ENCODE measurements at places on chromosomes 7 and 10.

DNA sequence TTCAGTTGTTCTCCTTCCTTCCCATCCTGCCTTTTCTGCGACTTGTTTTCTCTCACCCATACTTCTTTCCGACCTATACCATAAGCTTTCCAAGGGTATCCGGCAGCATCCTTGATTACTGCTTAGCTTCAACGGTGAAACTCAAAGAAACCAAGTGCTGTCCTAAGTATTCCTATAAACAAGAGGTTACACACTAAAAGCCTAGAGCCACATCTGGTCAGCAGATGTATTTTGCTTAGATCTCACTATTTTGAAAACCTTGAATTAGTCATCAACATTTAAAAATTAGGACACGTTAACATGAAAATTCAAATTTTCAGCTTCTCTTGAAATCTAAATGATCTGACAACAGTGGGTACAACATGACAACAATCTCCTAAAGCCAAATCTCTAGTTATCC, 20.0 kb downstream of the ARHGAP21 start:
- no peak for DNase-seq

DNA sequence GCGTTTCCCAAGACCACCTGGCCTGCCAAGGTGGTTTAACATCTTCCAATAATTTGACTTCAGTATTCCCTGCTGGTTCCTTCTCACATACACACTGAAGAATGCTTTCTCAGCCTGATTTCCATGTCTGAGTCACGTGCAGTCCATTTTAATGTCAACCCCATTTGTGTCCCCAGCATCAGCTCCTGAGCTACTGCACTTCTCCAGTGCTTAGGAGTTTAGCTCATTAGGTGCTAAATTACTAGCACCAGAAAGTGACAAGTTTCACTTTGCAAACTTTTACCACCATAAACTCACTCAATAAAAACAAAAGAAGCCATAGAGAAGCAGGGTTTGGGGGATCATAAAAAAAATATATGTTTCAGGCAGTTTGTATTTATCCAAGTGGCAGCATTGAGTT, 279.3 kb upstream of the SORCS1 start:
- no peak for DNase-seq

GRCh38 chr7:127678947-127679346, 27.0 kb downstream of the SND1 start:
- DNase-seq = no peak

DNA sequence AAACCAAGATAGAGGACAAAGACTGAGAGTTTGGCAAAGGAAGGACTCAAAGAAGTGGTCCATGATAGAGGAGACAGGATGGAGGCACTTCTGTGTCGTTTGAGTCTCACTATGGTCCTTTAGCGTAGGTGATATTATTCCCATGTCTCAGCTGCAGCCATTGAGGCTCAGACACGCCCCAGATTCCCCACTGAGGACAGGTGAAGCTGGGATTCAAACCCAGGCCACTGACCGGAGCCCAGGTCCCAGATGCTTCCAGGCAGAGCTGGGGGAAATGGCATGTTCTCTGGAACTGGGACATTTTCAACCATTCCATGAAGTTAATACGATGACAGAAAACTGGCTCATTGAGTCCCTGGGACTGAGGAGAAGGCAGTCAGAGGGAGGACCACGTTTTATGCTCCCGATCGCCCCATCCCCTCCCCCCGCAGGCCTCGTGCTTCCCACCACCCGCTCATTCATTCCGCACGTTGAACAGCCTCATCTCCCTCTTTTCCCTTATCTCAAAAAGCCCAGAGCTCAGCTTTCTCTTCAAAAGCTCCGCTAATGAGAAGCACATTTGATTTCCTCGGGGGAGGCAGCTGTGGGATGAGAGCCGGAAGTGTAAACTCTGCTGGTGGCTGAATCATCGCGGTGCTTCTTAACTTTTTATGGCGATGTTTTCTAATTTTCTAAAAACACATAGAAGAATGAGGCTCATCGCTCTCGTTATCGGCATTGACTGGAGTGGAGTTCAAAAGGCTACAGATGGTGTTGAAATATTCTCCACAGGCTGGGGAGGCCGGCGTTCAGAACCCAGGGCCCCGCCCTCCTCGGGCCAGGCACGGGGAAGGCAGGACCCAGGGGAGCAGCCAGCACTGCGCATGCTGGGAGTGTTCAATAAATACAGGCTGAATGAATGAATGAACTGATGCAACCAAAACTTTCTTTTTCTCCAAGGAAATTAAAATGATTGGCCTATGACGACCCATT, 64.0 kb downstream of the OAT start:
- peak; percentile 63 for DNase-seq

- DNase-seq = no peak
These were observed 253.0 kb upstream of the COBL start for GRCh38 chr7:51569581-51569980.

DNA sequence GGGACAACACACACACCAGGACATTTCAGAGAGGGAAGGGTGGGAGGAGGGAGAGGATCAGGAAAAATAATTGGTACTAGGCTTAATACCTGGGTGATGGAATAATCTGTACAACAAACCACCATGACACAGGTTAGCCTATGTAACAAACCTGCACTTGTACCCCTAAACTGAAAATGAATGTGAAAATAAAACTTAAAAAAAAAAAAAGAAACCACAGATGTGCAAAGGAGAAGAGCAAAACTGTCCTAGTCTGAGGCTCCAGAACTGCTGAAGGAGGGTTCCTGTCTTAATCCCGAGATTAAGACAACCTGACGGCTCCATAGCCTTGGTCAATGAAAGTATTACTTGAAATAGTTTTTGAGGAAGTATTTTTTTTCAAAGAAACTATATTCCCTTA, 423.0 kb downstream of the NEBL start:
- no peak for DNase-seq

GRCh38 chr7:75689246-75690099, 49.3 kb downstream of the HIP1 start:
- no peak for DNase-seq

DNA sequence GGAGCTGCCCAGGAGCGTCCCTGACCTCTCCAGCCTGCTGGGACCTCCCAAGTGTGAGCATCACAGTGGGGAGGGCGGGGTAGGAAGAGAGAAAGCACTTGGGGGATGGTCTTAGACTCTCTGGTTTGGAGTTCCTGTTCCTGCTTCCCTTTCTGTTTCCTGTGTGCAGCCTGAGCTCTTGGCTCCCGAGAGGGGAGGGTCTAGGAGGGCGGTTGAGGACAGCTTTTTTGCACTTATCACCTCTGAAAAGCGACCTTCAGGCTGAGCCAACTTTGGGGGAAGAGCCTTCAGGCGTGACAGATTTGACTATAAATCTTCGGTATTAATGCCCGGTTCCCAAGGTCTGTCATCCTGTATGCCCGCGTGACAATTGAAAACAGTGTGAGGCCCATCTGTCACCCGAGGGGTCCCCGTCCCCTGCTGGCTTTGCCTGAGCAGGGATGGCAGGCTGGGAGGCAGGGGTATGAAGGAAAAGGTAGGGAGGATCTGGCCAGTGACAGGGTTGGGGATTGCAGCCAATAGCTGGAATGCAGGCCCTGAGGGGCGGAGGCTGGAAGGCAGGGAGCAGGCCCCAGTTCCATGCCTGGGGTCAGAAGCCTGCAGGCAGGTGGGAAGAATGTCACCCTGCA, 78.6 kb downstream of the CDH23 start:
- no peak for DNase-seq

DNA sequence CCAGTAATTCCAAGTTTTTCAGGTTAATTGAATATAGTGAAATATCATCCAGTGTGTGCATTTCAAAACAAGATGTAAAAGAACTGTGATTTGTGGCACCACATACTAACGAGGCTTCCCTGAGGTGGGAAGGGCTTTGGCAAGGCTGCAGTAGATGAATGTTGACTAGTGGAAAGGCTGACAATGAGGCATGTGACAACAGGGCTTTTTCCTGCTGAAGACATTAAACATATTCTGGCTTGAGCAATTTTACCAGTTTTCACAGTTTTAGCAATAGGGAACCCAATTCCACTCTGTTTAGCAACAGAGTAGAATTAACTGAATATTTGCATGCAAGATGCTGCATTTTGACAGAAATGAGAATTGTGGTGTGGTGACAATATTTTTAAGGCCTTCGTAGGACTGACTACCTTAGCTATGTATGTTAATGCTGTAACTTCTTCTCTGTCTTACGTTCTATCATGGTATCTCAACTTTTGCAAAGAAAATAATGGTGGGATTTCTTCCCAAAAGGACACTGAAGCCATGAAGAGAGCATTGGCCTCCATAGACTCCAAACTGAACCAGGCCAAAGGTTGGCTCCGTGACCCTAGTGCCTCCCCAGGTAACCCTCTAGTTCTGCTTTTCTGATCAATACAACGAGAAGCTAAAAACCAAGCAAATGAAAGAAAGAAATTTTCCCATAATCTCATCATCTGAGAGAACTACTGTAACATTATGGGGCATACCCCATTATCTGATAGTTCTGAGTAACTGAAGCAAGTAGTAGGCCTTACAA, 68.5 kb downstream of the AP3M1 start:
- no peak for DNase-seq

GRCh38 chr10:77518910-77519274, 118.7 kb downstream of the KCNMA1 start:
- no peak for DNase-seq

GRCh38 chr7:70733090-70733489, 398.9 kb upstream of the GALNT17 start:
- no peak for DNase-seq

- no peak for DNase-seq
These were observed 38.4 kb downstream of the VSTM4 start for GRCh38 chr10:49076741-49077521.

GRCh38 chr10:61888744-61889143, 12.8 kb upstream of the ARID5B start:
- DNase-seq = no peak

DNA sequence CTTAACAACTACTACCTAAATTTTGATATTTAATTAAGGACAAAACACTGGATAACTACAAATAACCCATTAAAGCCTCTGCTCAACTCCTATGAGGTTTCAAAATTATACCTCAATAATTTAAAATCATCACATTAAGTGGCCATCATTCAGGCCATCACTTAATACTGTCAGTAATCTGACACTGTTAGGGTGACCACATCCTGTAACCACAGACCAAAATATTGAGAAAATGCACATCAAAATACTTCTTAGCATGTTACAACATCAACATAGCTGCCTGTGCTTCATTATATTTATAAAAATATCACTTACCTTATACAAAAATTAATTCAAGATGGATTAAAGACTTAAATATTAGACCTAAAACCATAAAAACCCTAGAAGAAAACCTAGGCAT, 23.3 kb downstream of the SEM1 start:
- no peak for DNase-seq

DNA sequence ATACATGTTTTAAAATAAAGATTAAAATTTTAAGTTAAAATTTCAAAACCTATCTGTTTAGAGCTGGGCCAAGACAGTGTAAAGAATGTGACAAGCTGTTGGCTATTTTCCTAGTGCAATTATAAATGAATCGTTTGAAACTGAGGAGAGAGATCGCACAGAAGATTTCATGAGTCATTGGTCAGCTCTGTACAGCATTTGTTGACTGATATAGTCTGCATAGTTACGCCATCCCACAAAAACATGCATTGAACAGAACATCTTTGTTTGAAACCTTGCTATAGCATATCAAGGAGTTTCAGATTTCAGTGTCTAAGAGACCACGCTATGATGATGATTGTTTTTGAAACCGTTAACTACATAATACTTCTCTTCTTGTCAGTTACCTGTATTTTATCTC, 1.3 kb upstream of the C10orf67 start:
- DNase-seq = peak; percentile 76

GRCh38 chr10:6385665-6386064, 182.9 kb downstream of the PFKFB3 start:
- DNase-seq = peak; percentile 57

DNA sequence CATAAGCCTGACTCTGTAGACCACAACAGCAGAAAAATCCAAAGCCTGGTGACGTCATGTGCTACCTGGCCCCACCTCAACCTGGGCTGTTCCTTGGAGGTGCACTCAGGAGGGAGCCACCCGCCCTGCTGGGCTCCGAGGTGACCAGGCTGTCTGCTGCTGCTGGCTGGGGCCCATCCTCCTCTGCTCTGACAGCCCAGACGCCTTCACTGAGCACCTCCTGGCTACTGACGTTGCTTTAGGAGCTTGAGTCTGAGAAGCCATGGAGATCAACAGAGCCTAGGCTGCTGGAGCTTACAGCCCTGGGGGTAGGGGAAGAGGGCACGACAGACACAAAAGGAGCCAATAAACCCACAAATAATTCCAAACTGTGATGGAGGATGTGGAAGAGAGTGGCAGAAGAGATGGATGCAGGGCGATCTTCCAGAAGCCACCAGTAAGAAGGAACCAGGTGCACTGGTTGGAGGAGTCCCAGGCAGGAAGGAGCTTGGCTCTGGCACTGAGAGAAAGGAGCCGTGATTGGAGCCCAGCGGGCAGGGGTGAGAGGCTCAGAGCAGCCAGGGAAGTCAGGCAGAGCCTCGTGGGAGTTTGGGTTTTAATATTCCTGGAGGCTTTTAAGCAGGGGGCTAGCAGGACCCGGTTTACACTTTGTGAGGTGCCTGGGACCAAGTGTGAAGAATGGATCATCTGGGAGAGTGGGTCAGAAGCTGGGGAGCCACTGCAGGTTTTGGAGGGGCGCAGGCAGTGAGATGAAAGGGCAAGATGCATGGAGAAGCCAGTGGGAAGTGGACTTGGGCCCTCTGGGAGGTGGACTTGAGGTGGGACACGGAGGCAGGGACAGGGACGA, 1.7 kb upstream of the PTPRE start:
- no peak for DNase-seq

DNA sequence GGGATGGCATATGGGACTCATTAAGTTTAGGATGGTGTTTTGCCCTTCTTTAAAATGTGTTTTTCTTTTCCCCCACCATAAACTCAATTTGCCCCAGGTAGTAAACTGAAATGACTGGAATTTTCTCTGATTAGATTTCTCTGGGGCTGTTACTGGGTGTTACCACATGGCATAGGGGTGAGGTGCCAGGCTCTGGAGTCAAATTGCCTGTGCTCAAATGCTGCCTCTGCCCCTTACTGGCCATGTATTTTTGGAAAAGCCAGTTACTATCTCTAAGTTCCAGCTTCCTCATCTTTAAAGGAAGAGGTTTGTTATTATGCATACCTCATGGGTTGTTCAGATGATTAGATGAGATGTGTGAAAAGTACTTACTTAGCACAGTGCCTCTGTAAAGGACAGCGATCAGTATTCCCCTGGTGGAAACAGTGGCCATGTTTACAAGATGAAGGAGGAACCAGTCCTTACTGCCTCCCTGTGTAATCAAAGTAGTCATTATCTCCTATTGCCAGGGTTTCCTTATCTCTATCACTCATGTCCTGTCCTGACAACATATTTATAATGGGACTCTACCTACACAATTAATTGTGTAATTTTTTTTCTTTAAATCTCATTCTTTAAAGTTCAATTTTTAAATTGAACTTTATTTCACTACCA, 352.0 kb downstream of the KCNMA1 start:
- DNase-seq = no peak

- no peak for DNase-seq
These were observed 94.5 kb downstream of the MAD1L1 start for GRCh38 chr7:2138146-2138765.

- no peak for DNase-seq
These were observed 36.7 kb upstream of the ABLIM1 start for GRCh38 chr10:114694752-114695151.

GRCh38 chr10:11163780-11164550, 146.3 kb downstream of the CELF2 start:
- no peak for DNase-seq

All from kidney glomerular epithelial cell (primary cell).